ENCODE measurements at places on chromosomes 4 and X. TPM values are rescaled to one million over a fixed set of nuclear protein-coding genes. Genes with fewer than 3 reads are reported as not detected.

The SMC1A gene
- 14.5 TPM for total RNA-seq

The SPANXN4 gene
- total RNA-seq, result not detected

The PCDH7 gene
- 81.9 TPM for total RNA-seq

The CRMP1 gene
- 0.62 TPM for total RNA-seq

The VEGFC gene
- total RNA-seq, result 45.3 TPM

The CXCL13 gene
- total RNA-seq, result not detected

The CXCL10 gene
- not detected for total RNA-seq

Measured in uterine smooth muscle cell (primary cell).